ENCODE measurements at places on chromosomes 4 and X. TPM values are rescaled to one million over a fixed set of nuclear protein-coding genes. Genes with fewer than 3 reads are reported as not detected.

The CCDC149 gene
- not detected for total RNA-seq

GRCh38 chr4:109155084-109155483 is 147.4 kb downstream of the COL25A1 start:
- DNase-seq: no peak
- H3K36me3 ChIP-seq: no peaks in the 10 kb centered on the region
- H3K4me3 ChIP-seq: no peak overlapping the region
- no peaks in the 10 kb centered on the region for H3K4me1 ChIP-seq
- H3K27ac ChIP-seq: no peak overlapping the region

GRCh38 chrX:25028726-25029125 is 13.0 kb upstream of the ARX start:
- no peak overlapping the region for H3K27ac ChIP-seq
- H3K36me3 ChIP-seq: no peaks in the 10 kb centered on the region
- peaks cover 12% of the 10 kb centered on the region for H3K27me3 ChIP-seq
- H3K4me1 ChIP-seq: no peaks in the 10 kb centered on the region
- no peak for DNase-seq

GRCh38 chr4:109967798-109968520 is 55.3 kb downstream of the EGF start:
- H3K27ac ChIP-seq: no peak overlapping the region
- H3K36me3 ChIP-seq: no peaks in the 10 kb centered on the region
- H3K27me3 ChIP-seq: peaks cover 22% of the 10 kb centered on the region
- H3K4me1 ChIP-seq: peaks cover 19% of the 10 kb centered on the region
- no peak for DNase-seq
- no peak overlapping the region for H3K4me3 ChIP-seq

DNA sequence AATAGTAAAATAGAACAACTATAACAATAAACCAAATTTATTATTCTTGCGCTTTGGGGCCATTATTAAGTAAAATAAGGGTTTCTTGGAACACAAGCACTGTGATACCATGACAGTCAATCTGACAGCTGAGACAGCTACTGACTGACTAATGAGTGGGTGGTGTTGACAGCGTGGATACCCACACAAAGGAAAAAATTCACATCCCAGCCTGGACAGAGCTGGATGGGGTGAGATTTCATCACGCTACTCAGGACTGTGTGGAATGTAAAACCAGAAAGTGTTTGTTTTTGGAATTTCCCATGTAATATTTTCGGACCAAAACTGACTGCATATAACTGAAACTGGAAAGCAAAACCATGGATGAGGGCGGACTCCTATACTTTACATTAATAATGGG is 48.8 kb downstream of the IGFBP7 start:
- H3K27me3 ChIP-seq: peaks cover 18% of the 10 kb centered on the region
- no peaks in the 10 kb centered on the region for H3K4me1 ChIP-seq
- H3K4me3 ChIP-seq: no peak overlapping the region

Data from activated CD4-positive, alpha-beta memory T cell treated with anti-CD3 and anti-CD28 coated beads, Interleukin-2, amount 10 ng/mL, durations not matched to agents 7 days and 5 days (primary cell).